ENCODE measurements at places on chromosomes 11 and 22.

DNA sequence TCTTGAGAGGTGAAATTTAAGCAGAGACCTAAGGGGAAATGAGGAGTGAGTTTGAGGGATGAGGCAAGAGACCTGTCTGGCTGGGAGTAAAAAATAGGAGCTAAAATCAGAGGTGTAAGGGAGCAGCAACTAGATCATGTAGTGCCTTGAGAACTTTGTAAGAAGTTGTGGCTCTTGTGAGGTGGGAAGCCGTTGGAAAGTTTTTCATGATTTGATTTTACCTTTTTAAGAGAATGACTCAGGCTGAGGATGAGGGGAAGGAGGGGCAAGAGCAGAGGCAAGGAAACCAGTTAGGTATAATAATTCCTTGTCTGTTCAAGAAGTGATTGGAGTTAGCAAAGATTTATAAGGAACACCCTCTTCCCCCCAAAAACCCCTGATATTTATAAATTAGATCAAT lies 25.8 kb downstream of the QSER1 start:
- no peak for DNase-seq

DNA sequence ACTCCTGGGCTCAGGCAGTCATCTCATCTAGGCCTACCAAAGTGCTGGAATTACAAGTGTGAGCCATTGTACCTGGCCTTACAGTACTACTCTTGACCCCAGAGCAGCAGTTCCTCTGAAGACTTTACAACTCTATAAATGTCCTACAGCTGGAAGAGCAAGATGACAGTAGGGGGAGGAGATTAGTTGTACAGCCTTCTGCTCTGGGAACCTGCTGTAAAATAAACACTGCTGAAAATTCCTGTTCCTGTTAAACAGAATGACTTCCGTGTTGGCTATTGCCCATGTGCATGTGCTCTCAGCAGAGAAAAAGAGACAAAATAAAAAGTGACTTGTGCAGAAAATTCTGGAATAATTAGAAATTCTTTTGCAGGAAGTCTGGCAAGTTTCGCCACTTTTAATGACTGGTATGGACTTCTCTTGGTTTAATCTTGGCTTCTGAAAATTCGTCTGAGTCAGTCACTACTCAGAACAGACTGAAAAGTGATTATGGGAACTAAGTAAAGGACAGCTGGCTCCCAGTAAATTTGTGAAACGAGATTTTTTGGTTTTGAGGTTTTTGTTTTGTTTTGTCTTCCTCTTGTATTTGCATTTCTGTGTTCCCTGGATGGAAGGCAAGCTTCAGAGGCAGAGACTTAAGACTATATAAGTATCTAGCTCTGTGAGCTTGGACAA lies 955.7 kb downstream of the DLG2 start:
- DNase-seq: no peak

GRCh38 chr11:3206156-3206921 lies 12.3 kb downstream of the MRGPRG start:
- no peak for DNase-seq

DNA sequence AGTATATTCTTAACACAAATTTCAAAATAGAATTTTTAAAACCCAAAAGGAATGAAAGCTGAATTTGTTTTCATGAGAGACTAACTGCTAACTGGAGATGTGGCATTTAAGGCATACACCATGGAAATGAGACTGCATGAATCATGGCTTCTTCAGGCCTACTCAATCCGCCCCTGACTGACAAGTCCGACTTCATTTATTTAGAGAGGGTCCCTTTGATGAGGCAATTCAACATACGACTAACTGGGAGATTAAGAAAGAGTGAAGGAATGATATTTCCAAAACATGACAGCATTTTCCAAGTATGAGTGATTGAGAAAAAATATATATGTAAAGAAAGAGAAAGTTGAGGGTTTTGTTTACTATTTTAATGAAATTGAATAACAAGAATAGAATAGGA lies 720.1 kb downstream of the DLG2 start:
- no peak for DNase-seq

- no peak for DNase-seq
These were observed 4.0 kb upstream of the RCOR2 start for GRCh38 chr11:63920939-63921417.

- DNase-seq: no peak
These were observed 22.8 kb downstream of the KLHL22 start for GRCh38 chr22:20472629-20473442.

GRCh38 chr11:72514331-72514730 lies 80.0 kb upstream of the CLPB start:
- no peak for DNase-seq

DNA sequence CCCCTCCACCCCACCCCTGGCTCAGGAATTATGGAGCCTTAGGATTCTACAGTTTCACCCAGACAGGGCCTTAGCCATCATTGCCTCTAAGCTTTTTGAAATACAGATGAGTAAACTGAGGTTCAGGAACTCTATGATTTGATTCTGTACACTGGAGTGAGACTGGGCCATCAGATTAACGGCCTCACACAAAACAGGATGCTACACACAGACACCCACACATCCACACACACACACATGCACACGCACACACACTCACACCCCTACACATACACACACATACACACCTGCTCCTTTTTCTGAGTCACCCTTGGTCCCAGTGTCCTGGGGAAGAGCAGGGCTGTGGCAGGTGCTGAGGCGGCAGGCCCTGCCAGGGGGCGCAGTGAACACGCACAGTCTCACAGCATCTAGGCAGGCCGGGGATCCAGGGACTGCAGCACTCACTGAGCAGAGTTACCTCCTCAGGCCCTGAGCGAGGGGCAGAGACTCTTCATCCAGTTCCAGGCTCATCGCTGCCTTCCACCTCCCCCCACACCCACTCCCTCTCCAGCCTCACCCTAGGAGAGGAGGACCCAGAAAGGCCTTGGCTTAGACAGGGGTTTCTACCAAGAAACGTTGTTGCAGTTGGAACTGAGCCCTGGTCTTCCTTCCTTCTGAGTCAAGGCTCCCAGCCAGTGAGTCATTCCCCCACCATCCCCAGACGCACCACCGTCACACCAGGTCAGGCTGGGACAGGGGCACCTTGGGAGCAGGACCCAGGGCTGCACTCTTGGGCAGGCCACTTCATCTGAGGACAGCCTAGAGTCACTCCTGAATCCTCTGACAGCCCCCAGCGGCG lies 89.8 kb upstream of the PARVA start:
- DNase-seq: no peak
